Activated naive CD4-positive, alpha-beta T cell treated with anti-CD3 and anti-CD28 coated beads for 36 hours (primary cell): ENCODE measurements at places on chromosomes 12 and 14. TPM values are rescaled to one million over a fixed set of nuclear protein-coding genes. Genes with fewer than 3 reads are reported as not detected.

DNA sequence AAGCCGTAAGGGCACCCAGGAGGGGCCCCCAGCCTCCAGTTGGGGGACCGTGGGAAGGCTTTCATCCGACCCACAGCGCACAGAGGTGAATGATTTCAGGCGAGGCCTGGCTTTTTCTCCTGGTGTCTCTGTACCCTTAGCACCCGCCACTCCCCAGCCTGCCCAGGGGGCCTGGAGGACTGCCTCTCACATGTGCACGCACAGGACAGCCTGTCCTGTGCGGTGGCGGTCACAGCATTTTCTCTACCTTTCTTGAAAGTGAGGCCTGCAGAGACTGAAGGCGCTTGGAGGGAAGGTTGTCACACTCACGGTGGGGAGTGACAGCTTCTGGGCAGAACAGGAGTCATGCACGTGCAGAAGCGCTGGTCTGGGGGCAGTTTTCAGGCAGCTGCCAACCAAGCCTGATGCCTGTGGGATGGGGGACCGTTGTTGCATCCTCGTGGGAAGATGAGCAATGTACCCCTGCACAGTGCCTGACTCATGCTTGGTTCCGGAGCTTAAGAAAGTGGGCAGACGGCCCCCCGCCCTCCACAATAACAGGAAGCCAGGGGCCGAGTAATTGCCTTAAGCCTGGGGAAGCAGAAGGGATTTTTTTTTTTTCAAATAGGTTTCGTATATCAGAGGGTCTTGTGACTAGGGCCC, 148.1 kb downstream of the TSPAN9 start:
- no peak for DNase-seq

GRCh38 chr12:75994069-75994740, 37.4 kb downstream of the PHLDA1 start:
- DNase-seq = no peak

- DNase-seq = no peak
These were observed 141.5 kb downstream of the KIF21A start for GRCh38 chr12:39301422-39301821.

- DNase-seq = no peak
These were observed 185.7 kb downstream of the KICS2 start for GRCh38 chr12:64036414-64036813.

DNA sequence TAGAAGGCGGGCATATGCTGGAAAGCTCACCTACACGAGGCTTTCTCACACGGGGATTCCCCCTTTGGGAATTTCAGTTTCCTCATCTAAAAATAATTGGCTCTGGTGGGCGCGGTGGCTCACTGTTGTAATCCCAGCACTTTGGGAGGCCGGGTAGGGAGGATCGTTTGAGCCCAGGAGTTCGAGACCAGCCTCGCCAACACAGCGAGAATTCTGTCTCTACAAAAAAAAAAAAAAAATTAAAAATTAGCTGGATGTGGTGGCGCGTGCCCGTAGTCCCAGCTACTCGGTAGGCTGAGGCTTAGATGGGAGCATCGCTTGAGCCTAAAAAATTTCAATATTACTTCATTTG, 400 bp upstream of the NDUFA12 start:
- no peak for DNase-seq

GRCh38 chr12:77644915-77645605, 185.6 kb upstream of the NAV3 start:
- no peak for DNase-seq

The TIMM9 gene
- 64.4 TPM for total RNA-seq

The STAC3 gene
- total RNA-seq = 0.93 TPM

The ISCA2 gene
- 27.7 TPM for total RNA-seq

The ERP27 gene
- total RNA-seq = 1.2 TPM

The DDX24 gene
- total RNA-seq = 200 TPM
